ENCODE measurements at places on chromosomes 6 and 20. TPM values are rescaled to one million over a fixed set of nuclear protein-coding genes. Genes with fewer than 3 reads are reported as not detected.

Gene ENPP4
- total RNA-seq: 2.4 TPM

Gene VNN1
- under 0.01 TPM for total RNA-seq

Gene OR12D3
- total RNA-seq: not detected

Gene DEFB132
- not detected for total RNA-seq

Gene FOXP4
- total RNA-seq: 2.7 TPM

Gene FOXF2
- not detected for total RNA-seq

Gene SPATS1
- not detected for total RNA-seq

Gene TRAPPC3L
- total RNA-seq: 0.09 TPM

Gene WFDC12
- total RNA-seq: not detected

Gene CST2
- not detected for total RNA-seq

Gene SMPDL3A
- 3.5 TPM for total RNA-seq

Gene DNAJC5
- total RNA-seq: 82.5 TPM

Gene AK9
- 6.4 TPM for total RNA-seq

Gene WFDC10B
- total RNA-seq: not detected

Gene PRPH2
- total RNA-seq: 0.19 TPM

Gene SPINT3
- total RNA-seq: not detected

Gene ADGRB3
- under 0.01 TPM for total RNA-seq

Gene IL20RA
- not detected for total RNA-seq

Gene PAX1
- total RNA-seq: not detected

Gene SLC26A8
- not detected for total RNA-seq

Gene TTPAL
- 4.9 TPM for total RNA-seq

Gene MUC21
- total RNA-seq: not detected

Data from endothelial cell of coronary artery (primary cell).